ENCODE measurements at places on chromosomes 1 and 21.

GRCh38 chr1:91828583-91829281, 57.2 kb downstream of the TGFBR3 start:
- no peak for DNase-seq

GRCh38 chr1:170214117-170215032, 68.6 kb downstream of the NTMT2 start:
- no peak for DNase-seq

GRCh38 chr1:17546946-17547670, 7.6 kb downstream of the ARHGEF10L start:
- no peak for DNase-seq

- DNase-seq: no peak
Measured at GRCh38 chr1:243396876-243397275, 141.0 kb downstream of the SDCCAG8 start.

- no peak for DNase-seq
Measured at GRCh38 chr1:198530953-198531352, 9.5 kb downstream of the ATP6V1G3 start.

DNA sequence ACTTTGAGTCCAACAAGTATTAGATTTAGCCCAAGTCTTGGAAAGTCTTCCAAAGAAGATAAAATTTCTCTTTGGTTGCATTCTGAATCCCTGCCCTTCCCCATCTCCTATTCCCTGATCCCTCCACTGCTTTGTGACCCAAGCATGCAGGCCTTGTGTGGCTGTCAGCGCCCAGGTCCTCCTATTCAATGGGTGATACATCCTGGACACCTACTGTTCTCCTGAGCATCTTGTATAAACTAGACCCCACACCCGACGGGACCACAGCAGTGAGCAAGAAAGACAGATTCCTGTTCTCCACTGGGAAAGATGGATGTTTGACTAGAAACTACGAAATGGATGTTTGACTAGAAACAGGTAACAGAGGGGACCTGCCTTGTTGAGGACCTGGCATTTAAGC, 136.6 kb downstream of the KIF26B start:
- DNase-seq: no peak

DNA sequence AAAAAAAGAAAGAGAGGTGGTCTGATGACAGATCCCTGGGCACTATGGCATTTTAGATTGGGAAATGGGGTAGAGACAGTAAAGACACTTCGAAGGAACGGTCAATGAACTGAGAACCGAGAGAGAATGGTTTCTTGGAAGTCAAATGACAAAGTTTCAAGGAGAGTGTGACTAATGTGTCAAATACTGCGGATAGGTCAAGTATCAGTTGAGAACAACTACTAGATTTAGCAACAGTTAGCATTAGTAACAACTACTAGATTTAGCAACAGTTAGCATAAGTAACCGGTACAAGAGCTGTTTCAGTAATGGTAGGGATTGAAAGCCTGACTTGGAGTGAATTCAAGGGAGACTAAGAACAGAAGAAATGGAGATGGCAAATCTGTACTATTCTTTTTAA, 35.0 kb downstream of the UROD start:
- DNase-seq: no peak

GRCh38 chr1:115865704-115866380, 24.9 kb upstream of the NHLH2 start:
- DNase-seq: no peak

- DNase-seq: no peak
Measured at GRCh38 chr1:156119503-156120209, 5.1 kb downstream of the LMNA start.

DNA sequence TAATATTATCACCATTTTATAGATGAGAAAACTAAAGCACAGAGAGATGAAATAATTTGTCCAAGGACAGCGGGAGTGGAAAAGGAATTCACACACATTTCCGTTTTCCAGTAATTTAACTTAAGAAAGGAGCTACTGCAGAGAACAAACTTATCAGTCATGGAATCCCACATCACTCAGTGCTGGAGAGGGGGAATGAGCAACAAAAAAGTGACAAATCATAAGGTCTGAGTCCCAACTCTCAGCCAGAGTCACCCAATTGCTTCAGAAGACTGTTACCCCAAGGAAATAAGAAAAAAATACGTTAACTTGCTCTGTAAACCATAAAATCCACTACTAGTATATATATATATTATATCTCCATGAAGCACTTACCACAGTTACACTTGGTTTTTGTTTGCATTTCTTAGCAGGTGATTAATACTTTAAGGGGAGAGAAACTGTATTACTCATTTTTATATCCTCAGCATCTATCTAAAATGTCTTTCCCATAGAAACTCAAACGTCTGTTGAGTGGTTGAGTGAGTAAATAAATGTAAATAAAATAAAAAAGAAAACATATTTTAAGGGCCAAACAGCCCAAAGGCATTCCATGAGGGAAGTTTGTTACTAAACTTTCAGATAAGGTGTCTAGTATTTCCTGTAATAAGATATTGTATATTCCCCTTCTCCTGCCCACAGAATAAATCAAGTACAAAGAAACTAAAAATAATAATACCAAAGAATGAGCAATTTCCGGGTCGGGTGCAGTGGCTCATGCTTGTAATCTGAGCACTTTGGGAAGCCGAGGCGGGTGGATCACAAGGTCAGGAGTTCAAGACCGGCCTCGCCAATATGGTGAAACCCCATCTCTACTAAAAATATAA, 76.8 kb downstream of the SLC45A1 start:
- DNase-seq: peak; percentile 30

DNA sequence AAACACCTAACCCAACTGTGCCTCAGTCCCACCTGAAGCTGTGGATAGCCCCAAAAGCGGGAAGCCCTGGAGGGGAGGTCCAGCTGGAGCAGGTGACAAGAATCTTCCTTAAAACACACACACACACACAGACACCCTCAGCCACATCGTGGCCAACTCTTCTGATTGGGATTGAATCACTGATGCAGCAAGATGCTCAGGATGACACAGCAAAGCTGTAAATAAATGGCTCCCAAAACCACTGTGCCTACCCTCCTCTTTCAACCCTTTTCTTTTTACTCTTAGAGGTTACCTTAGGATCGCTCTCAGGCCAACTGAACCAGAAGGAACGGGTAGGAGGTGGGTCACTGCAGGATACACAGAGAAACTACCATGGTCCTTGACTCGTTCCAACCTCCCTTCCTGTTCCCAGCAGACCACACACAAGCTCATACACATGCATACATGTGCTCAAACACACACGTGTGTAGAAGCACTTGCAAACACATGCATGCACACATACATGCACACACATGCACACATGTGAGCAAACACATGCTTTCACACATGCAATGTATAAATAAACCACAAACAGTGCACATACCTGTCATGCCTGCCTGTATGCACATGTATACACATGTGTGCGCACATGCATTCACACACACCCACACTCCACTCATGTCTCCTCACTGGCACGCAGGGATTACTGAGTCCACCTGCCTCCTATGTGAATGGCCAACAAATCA, 14.4 kb downstream of the CAPN9 start:
- no peak for DNase-seq

DNA sequence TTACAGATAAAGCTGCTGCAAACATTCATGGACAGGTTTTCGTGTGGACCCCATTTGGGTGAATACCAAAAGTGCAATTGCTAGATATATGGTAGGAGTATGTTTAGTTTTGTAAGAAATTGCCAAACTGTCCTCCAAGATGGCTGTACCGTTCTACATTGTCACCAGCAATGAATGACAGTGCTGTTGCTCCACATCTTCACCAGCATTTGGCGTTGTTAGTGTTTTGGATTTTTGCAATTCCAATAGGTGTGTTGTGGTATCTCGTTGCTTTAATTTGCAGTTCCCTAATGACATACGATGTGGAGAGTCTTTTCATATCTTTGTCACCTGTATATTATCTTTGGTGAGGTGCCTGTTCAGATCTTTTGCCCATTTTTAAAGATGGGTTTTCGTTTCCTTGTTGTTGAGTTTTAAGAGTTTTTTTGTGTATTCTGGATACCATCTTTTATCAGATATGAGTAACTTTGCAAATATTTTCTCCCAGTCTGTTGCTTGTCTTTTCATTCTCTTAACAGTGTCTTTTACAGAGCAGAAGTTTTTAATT, 12.1 kb downstream of the CATSPERE start:
- no peak for DNase-seq

DNA sequence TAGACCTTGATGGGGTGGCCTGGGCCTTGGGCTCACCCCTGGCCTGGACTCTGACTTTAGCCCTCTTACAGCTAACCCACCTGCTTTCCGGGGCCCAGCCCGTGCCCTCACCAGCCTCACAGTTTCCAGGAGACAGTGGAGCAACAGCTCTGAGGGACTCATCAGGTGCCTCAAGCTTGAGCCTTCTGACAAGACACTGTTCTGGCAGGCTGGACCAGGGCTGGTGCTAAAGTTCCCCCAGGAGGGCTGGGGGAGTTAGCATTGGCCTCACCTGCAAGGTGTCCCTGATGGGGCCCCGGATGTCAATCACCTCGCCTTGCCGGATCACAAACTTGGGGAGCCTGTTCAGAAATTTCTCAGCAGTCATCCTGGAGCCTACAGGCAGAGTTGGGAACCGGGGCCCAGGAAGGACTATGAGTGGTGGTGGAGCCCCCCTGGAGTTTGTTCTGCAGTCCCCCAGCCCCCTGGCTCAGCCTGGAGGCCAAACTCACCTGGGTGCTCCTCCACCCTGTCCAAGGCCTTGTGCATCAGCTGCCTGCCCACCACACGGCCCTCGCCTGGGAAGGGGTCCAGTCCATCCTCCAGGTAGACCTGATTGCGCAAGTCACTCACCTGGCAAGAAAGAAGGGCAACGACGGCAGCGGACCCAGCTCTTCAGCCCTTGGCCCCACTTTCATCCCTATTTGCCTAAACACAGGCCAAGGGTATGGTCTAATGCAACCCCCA, 4.1 kb downstream of the SH3BGRL3 start:
- DNase-seq: no peak

- no peak for DNase-seq
Measured at GRCh38 chr1:150888727-150889126, 1.8 kb downstream of the CTXND2 start.

DNA sequence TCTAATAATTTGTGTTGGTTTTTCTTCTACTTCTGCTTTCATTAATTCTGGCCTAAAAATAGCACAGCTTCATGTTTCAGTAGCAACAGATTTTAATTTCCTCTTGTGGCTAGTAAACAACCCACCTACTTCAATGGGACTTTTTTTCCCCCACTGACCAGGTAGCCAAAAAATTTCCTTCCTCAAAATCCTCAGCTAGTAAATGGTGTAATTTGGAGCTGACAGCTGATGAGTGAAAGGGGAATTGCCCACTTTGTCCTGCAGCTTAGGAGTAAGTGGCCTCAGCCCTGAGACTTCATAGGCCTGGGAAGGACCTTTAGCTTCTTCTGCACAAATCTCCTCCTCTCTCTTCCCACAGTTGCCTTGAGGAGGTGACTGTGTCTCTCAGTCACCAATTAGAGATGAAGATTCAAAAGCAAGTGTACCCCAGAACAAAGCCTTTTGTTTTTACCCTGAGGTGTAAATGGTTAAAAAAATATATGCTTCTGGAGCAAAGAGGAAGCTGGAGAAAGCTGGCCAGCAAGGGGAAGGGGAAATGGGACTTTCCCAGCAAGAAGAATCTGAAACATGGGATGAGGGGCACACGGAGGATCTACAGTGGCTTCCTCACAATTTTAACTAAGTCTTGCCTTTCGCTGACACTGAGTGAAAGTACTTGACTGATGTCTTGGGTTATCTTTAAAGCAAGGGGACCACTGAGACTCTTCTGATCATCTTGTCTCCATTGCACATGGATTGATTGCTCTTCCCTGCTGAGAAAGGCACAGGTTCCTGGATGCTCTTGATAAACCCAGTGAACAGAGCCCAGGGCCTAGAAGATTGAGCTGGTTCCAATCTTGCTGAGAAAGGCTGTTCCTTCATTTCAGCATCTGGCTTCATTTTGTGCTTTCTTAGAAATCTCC, 35.8 kb upstream of the VCAM1 start:
- DNase-seq: no peak

DNA sequence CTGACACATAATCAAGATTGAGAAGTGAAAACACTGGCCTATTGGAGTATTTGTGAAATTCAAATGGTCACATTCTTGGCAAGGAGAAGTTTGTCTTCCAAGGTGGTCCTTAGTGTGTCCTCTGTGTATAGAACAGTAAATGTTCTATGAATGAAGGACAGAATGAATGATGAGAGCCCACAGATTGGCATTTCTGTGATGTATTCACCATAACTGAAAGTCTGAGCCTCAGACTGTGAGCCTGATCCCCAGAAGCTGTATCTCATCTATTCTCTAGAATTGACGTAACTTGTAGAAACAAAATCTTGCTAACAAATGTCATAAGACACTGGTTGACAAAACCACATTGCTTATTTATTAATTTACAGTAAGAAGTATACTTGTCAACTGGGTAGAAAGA, 111.5 kb upstream of the ETV3 start:
- DNase-seq: no peak

DNA sequence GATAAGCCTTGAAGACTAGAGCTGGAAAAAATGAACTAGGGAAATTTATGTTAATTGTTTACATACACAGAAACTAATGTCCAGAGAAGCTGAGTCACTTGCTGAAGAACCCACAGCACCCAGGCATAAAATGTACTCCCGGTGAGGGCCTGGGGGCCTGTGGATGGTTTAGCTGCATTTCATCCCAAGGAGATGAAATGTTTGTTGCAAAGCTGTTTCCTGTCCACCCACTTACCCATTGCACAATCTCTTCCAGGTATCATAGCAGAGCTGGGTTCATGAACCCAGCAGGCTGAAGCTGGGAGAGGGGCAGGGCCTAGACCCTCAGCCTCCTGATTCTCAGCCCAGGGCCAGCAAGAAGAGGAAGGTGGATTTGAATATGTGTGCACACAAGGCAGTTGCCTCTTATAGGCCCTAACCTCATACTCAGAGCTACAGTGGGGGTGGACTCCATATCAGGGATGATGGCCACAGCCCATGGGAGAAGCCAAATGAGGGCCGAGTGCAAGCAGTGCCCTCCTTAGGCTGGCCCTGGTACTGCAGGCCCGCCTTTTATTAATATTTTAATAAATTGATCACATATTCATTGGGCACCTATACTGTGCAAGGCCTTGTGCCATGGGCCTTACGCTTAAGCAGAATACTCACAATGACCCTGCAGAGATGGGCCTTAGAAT, 110.8 kb downstream of the LACTBL1 start:
- no peak for DNase-seq

DNA sequence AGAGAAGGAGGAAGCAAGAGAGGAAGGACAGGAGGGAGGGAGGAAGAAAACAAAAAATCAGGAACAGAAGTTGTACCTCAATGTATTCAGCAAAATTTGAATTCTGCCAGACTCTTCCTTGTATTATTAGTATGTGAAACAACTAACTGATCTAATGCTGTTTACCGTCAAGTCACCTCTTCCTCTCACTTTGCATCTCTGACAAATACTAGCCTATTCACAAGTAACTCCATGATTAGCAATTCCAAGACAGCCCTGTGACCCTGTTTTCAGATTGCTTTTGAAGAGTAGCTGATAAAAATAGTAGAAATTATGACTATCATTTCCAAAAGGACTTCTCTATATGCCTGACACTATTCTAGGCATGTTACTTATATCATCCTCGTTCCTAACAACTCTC, 445.4 kb downstream of the NEGR1 start:
- DNase-seq: no peak

- DNase-seq: no peak
Measured at GRCh38 chr1:226761322-226761721, 22.2 kb upstream of the ITPKB start.

GRCh38 chr1:40451238-40451585, 936 bp downstream of the ZFP69B start:
- no peak for DNase-seq

- DNase-seq: no peak
Measured at GRCh38 chr1:100750005-100750885, 30.7 kb downstream of the VCAM1 start.

Measured in stimulated activated CD4-positive, alpha-beta T cell treated with anti-CD3 and anti-CD28 coated beads, Interleukin-1b, Interleukin-23, amount 100 ng/mL, for 24 hours (primary cell).